ENCODE measurements at places on chromosomes 16 and 17.

GRCh38 chr17:81033535-81034167 lies 1.3 kb upstream of the BAIAP2 start:
- DNase-seq: no peak

GRCh38 chr16:57826706-57827625 lies 24.7 kb upstream of the KIFC3 start:
- no peak for DNase-seq

- no peak for DNase-seq
Observed at GRCh38 chr16:1042049-1042744, 30.4 kb upstream of the SSTR5 start.

- no peak for DNase-seq
Observed at GRCh38 chr17:4945176-4945943, 3.0 kb downstream of the PFN1 start.

DNA sequence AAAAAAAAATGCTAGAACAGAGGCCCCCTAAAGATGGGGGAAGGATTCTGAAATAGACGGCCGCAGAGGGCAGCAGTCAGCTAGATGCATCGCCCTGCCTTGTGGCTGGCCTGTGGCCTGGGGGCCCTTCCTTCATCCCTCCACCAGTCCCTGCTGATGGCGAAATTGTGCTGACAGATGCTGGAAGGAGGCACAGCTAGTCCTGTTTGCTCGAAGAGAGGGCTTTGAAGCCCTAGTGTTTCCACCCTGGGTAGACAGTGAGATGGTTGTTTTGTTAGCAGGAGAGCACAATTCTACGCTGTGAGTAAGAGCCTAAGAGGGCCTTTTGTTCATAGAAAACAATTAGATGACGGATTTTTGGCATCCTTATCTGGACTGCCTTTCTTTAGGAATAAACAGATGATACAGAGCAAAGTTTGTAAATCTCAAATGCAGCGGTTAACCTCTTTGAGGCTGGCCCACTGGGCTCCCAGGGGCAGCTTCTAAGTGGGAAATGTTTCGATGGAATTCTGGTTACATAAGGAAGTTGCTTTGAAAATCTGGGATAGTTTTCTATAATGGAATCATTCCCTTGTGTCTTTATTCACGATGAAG lies 23.0 kb downstream of the VPS35L start:
- DNase-seq: no peak
